ENCODE measurements at places on chromosomes 12 and 14. TPM values are rescaled to one million over a fixed set of nuclear protein-coding genes. Genes with fewer than 3 reads are reported as not detected.

DNA sequence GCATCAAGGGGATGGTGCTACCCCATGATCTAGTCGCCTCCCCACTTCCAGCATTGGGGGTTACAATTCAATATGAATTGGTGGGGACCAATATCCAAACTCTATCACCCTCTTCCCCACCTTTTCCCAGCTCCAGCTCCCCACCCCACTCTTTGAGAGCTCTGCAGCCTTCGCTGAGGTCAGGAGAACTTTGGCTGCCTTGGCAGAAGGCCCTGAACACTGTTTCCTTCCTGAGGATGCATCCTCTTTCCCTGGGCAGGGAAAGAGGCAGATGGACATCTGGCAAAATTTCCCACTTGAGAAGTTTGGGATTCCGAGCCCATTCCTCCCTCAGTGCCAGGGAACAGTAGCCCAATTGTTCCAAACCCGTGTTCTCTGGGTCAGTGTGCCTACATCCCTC lies 169.1 kb downstream of the TSPAN9 start:
- no peak for DNase-seq
- H3K27me3 ChIP-seq = no peaks in the 10 kb centered on the region
- no peak overlapping the region for H3K27ac ChIP-seq

- no peaks in the 10 kb centered on the region for H3K36me3 ChIP-seq
- H3K4me1 ChIP-seq = peaks cover 12% of the 10 kb centered on the region
- H3K4me3 ChIP-seq = no peak overlapping the region
- H3K27ac ChIP-seq = no peak overlapping the region
- H3K27me3 ChIP-seq = no peaks in the 10 kb centered on the region
- no peak for DNase-seq
Measured at GRCh38 chr14:105987563-105987962, 461.2 kb downstream of the TMEM121 start.

GRCh38 chr14:87955501-87955900 lies 37.5 kb downstream of the GALC start:
- H3K27ac ChIP-seq = no peak overlapping the region
- H3K27me3 ChIP-seq = no peaks in the 10 kb centered on the region
- H3K4me3 ChIP-seq = no peak overlapping the region
- H3K4me1 ChIP-seq = peaks cover 11% of the 10 kb centered on the region
- no peak for DNase-seq

GRCh38 chr14:100755649-100756048 lies 29.0 kb downstream of the DLK1 start:
- no peak overlapping the region for H3K27ac ChIP-seq
- no peaks in the 10 kb centered on the region for H3K27me3 ChIP-seq
- no peaks in the 10 kb centered on the region for H3K36me3 ChIP-seq

DNA sequence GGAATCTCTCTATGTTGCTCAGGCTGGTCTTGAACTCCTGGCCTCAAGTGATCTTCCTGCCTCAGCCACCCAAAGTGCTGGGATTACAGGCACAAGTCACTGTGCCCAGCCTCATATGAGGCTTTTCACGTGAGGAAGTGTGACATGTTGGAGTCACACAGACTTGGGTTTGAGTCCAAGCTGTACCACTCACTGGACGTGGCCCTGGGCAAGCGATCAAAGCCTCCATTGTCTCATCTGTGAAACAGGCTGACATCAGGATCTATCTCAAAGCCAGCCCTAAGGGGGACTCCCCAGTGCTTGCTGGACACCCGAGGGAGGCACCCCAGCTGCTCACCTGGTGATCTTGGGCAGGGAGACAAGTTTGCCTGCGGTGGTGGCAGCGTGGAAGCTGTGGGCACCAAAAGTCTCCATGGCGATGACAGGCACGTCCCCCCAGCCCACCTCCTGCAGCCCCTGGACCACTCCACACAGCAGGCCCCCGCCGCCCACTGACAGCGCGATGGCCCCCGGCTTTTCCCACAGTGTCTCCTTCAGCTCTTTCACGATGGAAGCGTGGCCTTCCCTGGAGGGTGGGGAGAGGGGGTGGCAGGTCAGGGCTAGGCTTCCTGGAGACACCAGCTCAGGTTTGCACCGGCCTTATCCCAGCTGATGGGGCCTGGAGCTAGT lies 6.7 kb downstream of the SDS start:
- no peaks in the 10 kb centered on the region for H3K4me1 ChIP-seq
- H3K36me3 ChIP-seq = no peaks in the 10 kb centered on the region
- no peak for DNase-seq
- no peak overlapping the region for H3K27ac ChIP-seq
- no peak overlapping the region for H3K4me3 ChIP-seq

Gene SLC5A8
- total RNA-seq = not detected

Gene MGP
- total RNA-seq = 31.3 TPM

Gene SINHCAF
- total RNA-seq = 97.2 TPM
